ENCODE measurements at places on chromosomes 3 and 15.

GRCh38 chr3:58203541-58203940 lies 7.2 kb downstream of the DNASE1L3 start:
- no peaks in the 10 kb centered on the region for H3K36me3 ChIP-seq
- H3K4me1 ChIP-seq = no peaks in the 10 kb centered on the region
- no peak for DNase-seq

DNA sequence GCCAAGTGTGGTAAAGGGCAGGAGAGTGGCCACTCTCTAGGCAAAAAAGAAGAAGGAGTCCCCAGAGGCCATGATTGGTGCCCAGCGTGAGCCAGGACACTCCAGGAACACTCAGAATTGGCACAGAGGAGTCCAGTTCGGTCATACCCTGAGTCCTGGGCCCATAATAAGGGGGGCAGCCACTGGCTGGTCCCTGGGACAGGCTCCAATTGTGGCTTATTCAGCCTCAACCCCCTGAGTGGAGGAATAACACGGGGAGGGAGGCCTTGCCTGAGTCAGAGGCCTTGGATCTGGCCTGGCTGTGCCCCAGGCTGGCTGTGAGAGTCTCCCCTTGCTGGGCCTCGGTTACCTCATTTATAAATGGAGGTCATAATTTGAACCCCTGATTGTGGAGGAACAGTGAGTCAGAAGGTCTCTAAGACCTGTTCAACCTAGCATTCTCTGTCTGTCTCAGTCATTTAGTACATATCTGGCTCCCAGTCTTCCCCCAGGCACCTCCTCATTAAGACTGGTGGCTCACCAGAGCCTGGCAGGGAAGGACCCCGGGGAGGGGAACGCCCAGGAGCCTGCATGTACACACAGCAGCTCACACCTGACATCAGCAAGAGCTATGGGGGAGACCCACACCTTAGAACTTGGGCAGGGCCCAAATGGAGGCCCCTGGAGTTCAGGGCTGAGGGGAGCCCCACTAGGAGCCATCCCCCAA lies 95.9 kb upstream of the ATP2B2 start:
- H3K27ac ChIP-seq = no peak overlapping the region
- H3K4me1 ChIP-seq = no peaks in the 10 kb centered on the region
- H3K4me3 ChIP-seq = no peak overlapping the region
- no peaks in the 10 kb centered on the region for H3K36me3 ChIP-seq
- DNase-seq = no peak

GRCh38 chr3:160260587-160261270 lies 35.5 kb downstream of the C3orf80 start:
- no peaks in the 10 kb centered on the region for H3K27me3 ChIP-seq
- no peak for DNase-seq
- H3K36me3 ChIP-seq = no peaks in the 10 kb centered on the region

GRCh38 chr3:71057526-71057894 lies 526.0 kb downstream of the FOXP1 start:
- peaks cover 8% of the 10 kb centered on the region for H3K4me1 ChIP-seq
- no peaks in the 10 kb centered on the region for H3K27me3 ChIP-seq
- no peaks in the 10 kb centered on the region for H3K36me3 ChIP-seq
- no peak overlapping the region for H3K27ac ChIP-seq
- peak overlapping the region; percentile 28 for H3K4me3 ChIP-seq

DNA sequence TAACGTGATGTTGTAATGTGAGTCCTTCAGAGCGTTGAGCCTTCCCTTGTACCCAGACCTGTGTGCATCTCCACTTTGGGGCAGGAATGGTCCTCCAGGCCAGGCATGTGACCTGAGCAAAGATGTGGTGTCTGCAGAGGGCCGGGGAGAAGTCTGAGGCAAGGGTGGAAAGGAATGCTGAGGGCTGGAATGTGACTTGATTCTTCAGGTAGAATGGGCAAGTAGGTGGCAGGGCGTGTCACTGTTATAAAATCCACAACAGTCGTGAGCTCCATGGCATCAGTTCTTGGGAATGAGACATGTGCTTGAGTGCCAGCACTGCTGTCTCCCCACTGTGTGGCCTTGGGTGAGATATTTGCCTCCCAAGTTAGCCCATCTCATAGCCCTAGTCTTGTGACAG lies 24.0 kb upstream of the BSN start:
- DNase-seq = no peak
- no peaks in the 10 kb centered on the region for H3K4me1 ChIP-seq
- H3K36me3 ChIP-seq = peaks cover 21% of the 10 kb centered on the region
- H3K27me3 ChIP-seq = no peaks in the 10 kb centered on the region

GRCh38 chr15:63430766-63431451 lies 49.3 kb upstream of the CA12 start:
- no peak overlapping the region for H3K27ac ChIP-seq
- DNase-seq = no peak
- H3K27me3 ChIP-seq = no peaks in the 10 kb centered on the region
- H3K4me1 ChIP-seq = peaks cover 11% of the 10 kb centered on the region
